ENCODE measurements at places on chromosomes 7 and 10. TPM values are rescaled to one million over a fixed set of nuclear protein-coding genes. Genes with fewer than 3 reads are reported as not detected.

Gene ENKUR
- 0.85 TPM for total RNA-seq

DNA sequence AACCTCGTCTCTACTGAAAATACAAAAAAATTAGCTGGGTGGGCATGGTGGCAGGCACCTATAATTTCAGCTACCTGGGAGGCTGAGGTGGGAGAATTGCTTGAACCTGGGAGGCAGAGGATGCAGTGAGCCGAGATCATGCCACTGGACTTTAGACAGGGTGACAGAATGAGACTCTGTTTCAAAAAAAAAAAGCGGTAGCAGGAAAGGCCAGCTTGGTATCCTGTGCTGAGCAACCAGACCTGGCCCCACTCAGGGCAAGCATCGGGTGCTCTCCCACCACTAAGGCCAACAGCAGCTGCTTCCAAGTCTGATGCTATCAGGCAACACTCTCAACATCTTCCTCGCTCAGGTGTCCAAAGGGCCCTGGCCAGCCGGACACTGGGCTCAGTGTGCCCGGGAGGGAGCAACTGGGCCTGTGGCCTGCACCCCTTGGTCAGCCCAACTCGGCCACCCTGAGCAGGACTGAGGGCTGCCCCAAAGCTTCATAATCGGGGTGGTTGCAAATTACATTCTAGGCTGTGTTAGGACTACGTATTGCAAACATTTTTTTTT lies 44.3 kb upstream of the MSMB start:
- DNase-seq = no peak

GRCh38 chr10:4429571-4429970 lies 396.4 kb upstream of the AKR1E2 start:
- no peak for DNase-seq

Gene CCDC186
- total RNA-seq = 47.6 TPM

DNA sequence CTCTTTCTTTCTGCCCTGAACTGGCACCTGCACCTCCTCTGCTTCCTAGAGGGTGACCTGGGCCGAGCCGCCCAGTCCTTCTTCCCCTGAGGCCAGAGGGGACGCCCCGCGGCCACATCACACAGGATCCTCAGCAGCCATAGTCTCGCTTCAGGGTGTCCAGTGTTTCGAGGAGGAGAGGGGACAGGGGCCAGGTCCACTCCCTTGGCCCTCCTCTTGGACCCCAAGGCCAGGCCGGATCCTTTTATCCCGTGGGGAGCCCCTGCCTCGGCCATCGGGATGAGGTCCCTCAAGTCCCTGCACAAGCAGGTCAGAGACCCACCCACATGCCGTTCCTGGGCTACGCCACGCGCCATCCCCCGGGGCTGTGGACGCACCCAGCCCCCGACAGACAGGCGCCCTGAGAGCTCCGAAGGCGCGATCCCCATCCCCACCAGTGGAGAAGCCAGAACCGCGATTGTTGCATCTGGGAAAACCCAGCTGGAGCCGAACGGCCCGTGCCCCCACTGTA lies 3.6 kb downstream of the BHLHA15 start:
- DNase-seq = no peak

GRCh38 chr7:55381189-55381588 lies 16.1 kb downstream of the LANCL2 start:
- no peak for DNase-seq

Gene CALU
- total RNA-seq = 28.1 TPM

GRCh38 chr7:147731311-147731710 lies 859.3 kb upstream of the C7orf33 start:
- DNase-seq = no peak

- no peak for DNase-seq
Observed at GRCh38 chr10:28619455-28619854, 57.9 kb upstream of the BAMBI start.

Gene KCNIP2
- total RNA-seq = 2.9 TPM

Gene SYT15
- total RNA-seq = 1.1 TPM

- DNase-seq = peak; percentile 30
Observed at GRCh38 chr7:151518105-151518946, 1.4 kb downstream of the RHEB start.

DNA sequence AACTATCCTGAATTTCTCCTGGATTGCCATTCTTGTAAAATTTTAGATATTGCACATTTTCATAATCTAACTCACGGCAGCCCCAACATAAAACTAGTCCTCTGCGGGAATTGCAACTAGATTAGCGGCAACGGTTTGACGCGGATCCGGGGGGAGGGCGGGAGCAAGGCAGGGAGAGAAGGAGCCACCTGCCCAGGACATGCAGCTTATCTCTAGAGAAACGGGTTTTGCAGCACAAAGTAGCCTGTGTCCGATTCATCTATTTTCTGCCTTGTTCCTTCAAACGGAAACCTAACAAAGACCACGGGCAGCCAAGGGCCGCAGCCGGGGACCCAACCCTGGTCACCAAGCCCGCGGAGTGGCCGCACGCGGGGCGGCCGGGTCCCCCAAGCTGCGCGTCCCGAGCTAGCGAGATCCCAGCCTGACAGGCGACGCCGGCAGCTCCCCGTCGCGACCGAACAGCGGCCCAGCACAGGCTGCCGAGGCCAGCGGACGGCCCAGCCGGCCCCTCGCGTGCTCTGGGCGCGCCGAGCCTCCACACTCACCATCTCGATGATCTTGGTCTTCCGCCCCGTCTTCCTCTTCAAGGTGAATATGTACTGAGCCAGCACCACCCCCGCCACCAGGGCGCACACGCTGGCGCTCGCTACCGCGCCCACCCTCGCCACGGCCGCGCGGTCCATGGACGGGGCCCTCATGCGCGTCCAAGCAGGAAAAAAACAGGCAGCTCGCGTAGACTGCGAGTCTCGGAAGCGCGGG lies at the start of gene NT5C3A:
Gene NT5C3A (minus strand): TSS at position 754 of the 759 bp plus-strand sequence. CDS start 71 bp downstream, at position 683.
- DNase-seq = peak; percentile 18

GRCh38 chr10:29926693-29927048 lies 132.7 kb downstream of the JCAD start:
- no peak for DNase-seq

DNA sequence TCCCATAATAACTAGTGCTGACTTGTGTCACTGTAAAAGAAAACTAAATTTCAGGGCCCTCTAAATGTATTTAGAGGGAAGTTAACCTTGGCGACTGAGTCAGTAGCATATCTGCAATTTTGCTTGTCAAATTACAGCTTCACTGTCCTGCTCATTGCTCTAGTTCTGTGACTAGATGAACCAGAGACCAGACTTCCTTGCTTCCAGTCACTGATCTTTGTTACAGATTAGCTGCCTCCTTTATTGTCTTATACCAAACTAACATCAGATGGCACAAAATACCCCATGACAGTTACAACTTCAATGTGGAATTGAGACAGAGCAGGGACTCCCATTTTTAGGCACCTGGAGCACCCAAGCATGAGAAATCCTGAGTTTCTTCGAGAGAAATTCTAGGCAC lies 79.9 kb upstream of the POM121L12 start:
- DNase-seq = no peak

DNA sequence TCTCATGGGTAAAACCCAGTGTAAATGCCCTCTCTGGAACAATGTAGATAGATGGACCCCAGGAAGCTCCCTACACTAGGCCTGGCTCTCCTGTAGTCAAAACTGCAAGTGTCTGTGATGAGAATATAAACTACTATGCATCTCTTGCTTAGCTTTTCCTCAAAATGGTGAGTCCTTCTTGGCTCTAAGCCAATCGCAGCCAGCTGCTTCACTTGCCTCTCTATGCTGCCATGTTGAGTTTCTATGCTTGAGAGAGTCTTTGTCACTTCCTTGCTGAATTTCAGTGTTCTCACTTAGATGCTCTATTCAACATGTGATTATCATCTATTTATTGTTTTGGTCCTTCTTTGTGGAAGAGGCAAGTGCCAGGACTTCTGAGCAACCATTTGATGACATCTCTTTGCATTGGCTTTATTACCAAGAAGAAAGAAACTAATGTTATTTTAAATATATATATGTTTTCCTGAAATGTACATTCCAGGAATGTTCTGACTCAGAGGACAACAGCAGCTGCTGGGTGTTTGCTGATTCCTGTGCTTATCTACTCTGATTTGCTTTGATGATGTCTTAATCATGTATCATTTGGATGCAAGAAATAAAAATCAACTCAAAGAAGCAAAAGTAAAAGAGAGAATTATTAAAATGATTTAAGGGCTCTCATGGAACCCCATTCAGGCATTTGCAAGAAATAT lies 16.6 kb downstream of the TAS2R40 start:
- DNase-seq = no peak

Gene SPDYE9
- not detected for total RNA-seq

DNA sequence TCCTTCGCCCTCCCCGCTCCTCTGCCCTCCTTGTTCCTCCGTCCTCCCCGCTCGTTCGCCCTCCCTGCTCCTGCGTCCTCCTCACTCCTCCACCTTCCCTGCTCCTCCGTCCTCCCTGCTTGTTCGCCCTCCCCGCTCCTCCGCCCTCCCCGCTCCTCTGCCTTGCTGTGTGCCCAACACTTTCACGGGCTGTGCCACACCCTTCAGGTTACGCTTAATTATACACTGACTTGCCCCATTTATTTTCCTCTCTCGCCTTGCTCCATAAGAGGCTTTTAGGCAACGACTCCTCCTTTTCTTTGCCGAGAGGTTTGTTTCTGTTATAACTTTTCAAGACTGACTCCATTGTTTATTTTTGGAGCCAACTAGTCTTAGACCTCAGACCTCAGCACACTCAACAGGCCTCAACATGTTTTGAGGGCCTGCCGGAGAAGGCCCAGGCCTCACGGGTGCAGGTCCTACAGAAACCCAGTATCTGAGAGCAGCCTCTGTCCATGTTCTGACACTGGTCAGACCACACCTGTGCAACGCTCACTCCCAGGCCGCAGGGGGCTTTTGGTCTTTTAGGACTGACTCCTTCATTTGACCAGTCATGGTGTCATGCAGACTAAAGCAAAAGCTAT lies 18.2 kb upstream of the PRKAG2 start:
- no peak for DNase-seq

GRCh38 chr10:16995867-16996529 lies 133.6 kb downstream of the CUBN start:
- no peak for DNase-seq

GRCh38 chr10:102436312-102436711 lies 3.9 kb upstream of the CUEDC2 start:
- DNase-seq = no peak

- DNase-seq = no peak
Observed at GRCh38 chr10:78643513-78643912, 425.3 kb upstream of the ZMIZ1 start.

Gene DYNC1I1
- 0.31 TPM for total RNA-seq

DNA sequence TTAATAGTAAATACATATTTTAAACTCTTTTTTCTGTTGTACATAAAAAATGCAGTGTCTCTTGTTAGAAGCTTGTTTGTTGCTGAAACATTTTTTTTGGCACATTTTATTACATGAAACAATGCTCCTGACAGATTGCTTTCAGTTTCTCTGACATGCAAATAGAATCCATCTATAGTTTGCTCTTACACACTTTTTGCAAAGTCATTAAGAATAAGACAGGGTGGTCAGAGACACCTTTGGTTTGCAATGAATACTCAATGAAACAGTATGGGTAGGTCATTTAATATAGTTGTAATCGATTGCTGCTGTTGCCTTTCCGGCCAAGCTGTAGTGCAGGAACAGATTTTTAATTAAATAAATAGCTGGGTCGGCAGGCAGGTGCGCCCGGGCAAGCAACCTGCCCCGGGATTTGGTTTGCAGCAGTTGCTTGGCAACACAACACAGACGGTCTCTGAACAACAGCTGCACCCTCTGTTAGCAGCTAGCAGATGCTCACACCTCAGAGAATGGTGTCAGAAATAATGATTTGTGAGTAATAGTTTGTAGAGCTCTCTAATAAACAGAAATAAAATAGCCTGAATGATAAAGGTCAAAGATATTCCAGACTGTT lies 115.7 kb upstream of the CACNA2D1 start:
- no peak for DNase-seq

Gene PPP1R3A
- total RNA-seq = not detected

GRCh38 chr7:97865104-97865503 lies 7.1 kb downstream of the ASNS start:
- DNase-seq = no peak

GRCh38 chr7:94974423-94974822 lies 67.0 kb downstream of the PPP1R9A start:
- no peak for DNase-seq

DNA sequence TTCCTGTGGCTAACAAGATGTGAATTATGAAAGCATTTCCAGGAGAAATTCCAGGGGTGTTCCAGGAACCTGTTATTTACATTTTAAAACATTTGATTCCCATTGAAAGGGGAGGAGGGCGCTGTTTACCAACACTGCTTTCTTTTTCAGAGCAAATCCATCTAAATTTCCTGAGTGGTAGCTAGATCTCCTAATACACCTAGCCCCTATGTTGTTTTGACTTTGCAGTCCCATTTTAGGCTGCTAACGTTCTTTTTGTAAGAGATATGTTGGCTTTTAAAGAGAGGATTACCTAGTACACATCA lies 130.8 kb downstream of the TCF7L2 start:
- DNase-seq = no peak

DNA sequence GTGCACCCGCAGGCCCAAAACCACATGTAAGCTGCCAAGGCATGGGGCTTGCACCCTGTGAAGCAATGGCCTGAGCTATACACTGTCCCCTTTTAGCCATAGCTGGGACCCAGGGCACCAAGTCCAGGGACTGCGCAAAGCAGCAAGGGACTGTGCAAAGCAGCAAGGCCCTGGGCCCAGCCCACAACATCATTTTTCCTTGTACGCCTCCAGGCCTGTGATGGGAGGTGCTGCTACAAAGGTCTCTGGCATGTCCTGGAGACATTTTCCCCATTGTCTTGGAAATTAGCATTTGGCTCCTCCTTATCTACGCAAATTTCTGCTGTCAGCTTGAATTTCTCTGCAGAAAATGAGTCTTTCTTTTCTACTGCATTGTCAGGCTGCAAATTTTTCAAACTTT lies 24.8 kb downstream of the ARHGAP19 start:
- no peak for DNase-seq

Gene COA1
- 51.1 TPM for total RNA-seq
